Stimulated activated CD8-positive, alpha-beta memory T cell treated with anti-CD3 and anti-CD28 coated beads, Interleukin-4, amount 100 ng/mL, for 1 hour (primary cell): ENCODE measurements at places on chromosomes 4 and X.

DNA sequence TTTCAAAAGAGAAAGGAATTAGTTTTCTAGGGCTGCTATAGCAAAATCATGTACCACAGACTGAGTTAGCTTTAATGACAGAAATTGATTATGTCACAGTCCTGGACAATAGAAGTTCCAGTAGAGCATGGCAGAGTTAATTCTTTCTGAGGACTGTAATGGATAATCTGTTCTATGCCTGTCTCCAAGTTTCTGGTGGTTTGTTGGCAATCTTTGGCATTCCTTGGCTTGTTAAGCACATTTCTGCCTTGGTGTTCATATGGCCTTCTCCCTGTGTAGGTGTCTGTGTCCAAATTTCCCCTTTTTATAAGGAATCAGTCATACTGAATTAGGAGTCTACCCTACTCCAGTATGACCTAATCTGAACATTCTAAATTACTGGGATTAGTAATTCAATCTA lies 336.1 kb upstream of the PABPC4L start:
- no peak for DNase-seq

DNA sequence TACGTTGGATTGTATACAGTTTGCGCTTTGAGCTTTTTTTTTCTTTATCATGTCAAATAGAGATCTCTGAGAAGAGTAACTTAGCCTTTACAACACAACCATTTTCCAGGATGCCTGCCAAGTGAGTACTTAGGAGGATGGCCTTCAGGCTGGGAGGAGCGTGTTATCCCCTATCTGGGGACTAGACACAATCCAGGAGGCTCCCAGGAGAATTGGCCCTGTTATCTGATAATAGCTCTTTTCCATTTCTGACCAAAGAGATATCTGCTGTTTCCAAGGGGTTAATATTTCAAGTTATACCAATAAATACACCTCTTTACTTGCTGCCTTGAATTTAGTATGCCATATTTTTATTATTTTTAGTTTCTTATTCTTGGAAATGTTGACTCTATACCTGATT lies 169.5 kb upstream of the SMARCAD1 start:
- DNase-seq, result no peak

- no peak for DNase-seq
Measured at GRCh38 chrX:41970419-41970818, 47.1 kb upstream of the CASK start.

GRCh38 chr4:16722416-16722815 lies 176.0 kb downstream of the LDB2 start:
- no peak for DNase-seq

- DNase-seq, result no peak
Measured at GRCh38 chr4:80202741-80203553, 5.6 kb downstream of the PRDM8 start.

DNA sequence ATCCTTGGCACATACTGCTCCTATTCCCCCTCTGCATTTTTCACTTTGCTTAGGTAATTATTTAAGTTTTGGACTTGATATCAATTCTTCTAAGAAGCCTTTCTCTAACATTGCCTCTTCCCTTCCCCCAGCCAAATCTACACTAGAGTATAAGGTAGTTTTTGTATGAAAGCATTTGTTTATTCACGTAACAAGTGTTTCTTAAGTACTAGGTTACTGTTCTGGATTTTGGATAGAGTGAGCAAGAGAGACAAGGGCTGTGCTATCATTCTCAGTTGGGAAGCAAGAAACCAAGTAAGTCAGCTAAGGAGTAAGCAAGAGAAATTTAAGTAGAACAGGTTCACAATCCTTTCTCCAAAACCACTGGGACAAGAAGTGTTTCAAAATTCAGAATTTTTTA lies 55.9 kb upstream of the HHIP start:
- DNase-seq, result no peak

DNA sequence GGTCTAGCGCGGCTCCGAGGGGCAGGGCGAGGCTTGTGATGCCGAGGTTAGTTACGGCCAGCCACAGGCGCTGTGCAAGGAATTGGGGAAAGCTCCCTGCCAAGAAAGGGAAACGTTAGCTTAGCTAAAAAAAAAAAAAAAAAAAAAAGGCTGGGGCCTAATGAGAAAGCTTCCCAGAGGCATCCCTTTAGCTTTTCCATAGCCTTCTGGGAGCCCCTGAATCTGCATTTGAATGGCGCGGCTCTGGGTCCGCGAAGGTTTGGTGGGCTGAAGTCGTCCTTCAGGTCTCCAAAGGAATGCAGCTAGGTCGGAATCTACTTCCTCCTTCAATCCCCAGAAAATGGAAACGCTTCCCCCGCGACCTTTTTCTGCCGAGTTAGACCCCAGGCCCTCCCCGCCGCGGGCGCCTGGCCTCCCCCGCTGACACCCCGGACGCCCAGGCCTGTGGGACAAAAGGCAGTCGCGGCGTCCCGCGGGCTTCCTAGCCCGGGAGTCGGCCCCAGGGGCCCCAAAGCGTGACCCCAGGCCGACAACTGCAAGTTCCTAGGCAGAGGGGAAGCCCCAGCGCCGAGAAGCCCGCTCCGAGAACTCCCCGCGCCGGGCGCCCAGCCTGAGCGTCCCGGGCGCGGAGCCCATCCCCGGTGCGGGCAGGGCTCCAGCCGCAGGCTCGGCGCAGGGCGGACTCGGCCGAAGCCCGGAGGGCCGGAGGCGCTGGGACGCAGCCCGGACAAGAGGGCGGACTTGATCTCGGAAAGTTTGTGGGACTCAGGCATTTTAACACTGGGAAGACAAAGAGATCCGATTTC lies 605 bp upstream of the FAT1 start:
- DNase-seq, result no peak

DNA sequence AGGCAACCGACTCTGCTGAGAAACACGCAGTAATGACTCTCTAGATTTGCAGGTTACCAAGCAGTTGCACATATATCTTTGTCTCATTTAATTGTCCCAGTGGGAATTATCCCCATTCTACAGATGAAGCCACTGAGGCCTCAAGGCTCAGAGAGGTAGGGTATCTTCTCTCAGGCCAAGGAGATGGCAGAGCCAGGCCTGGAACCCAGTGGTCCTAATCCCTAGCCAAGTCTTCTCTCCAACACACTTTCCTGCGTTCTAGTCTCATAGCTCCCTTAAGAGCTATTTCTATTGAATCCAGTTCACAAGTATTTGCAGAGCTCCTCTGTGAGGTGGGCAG lies 181.3 kb upstream of the BCOR start:
- no peak for DNase-seq

GRCh38 chr4:186861317-186861716 lies 137.7 kb upstream of the FAT1 start:
- no peak for DNase-seq

DNA sequence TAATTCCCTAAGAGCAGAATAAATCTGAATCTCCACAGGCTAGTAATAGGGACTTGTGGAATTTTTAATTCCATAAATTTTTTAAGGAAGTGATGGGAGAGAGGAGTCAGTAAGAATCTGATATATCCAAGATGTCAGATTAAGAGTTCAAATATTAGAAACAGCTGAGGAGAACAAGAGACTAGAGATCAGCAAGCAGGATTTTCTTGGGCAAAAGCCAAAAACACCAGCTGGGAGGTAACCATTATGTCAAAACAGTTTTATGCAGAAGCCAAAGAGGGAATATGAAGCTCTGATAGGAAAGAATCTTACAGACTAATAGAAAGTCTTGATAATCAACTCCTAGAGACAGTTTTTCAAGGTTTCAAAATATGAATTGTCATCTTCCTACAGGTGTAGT lies 72.2 kb upstream of the RBPJ start:
- no peak for DNase-seq

GRCh38 chr4:40865696-40866095 lies 115.9 kb downstream of the NSUN7 start:
- no peak for DNase-seq

DNA sequence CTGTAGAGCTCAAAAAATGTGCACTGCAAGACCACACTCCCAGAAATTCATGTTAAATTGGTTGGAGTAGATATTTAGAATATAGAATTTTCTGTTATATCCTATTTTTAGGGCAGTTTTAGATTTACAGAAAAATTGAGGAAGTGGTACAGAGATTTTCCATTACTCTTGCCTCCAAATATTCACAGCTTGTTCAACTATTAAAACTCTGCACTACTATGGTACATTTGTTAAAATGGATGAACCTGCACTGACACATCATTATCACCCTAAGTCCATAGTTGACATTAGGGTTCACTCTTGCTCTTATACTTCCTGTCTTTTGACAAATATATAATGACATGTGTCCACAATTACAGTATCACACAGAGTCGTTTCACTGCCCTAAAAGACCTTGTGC lies 1724.5 kb downstream of the C4orf33 start:
- DNase-seq, result no peak

DNA sequence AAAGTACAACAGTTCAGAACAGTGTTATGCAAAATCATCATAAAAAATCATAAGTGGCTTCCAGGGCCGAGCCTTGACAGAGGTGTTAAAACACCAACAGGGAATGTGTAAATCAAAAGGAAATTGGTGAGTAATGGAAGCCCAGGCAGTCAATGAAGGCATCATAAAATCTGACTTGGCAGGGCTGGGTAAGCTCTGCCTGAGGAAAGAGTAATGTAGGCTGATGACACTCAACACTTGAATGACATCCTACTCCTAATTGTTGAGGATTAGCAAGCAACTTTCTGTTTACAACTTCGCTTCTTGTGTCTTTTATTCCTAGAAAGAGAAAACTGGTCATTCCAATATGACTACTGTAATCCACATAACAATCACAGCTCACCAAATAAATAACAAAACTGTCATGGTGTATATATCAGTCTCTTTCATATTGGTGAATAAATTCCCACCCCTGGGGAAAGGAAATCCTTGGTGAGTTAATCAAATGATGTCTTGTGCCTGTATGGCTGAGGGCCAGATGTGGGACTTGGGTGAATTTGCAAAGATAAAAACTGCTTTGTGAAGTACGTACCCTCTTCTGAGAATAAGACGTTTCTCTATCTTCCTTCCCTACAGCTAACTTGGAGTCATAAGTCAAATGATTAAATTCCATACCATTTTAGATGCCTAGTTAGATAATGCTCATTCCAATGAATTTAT lies 196.8 kb downstream of the DCHS2 start:
- no peak for DNase-seq

DNA sequence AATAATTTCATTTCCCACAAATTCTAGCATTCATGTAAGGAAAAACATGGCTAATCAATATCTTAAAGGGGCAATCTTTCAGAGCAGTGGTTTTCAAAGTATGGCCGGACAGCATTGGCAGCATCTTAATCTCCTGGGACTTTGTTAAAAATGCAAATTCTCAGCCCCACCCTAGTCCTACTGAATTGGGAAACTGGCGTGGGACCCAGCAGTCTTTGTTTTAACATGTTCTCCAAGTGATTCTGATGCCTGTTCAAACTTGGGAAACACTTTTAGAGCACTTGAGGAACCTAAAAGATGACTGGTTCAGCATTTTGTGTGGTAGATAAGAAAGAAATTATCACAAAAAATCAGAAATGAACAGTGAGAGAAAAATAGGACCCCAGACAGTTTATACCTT lies 65.7 kb downstream of the ZFX start:
- DNase-seq, result no peak

- DNase-seq, result no peak
Measured at GRCh38 chr4:40446839-40447238, 111.7 kb downstream of the CHRNA9 start.

- DNase-seq, result no peak
Measured at GRCh38 chr4:142405695-142406498, 440.2 kb downstream of the INPP4B start.

DNA sequence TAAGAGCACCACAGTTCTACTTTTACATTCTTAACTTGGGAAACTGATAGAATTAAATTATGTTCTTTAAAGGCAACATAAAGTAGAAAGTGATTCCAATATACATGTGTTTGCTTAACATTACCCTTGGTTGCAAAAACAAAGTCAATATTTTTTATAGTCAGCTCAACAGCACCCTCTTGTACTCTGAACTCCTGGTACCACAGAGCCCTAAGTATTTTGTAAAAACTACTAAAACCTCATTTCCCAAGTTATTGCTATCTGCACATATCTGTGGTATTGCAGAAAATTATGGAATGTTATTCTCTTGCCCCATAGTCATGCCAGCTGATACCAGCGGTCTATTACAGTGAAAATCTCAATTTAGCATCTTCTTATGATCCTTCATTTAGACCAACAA lies 2.9 kb downstream of the KIF4A start:
- DNase-seq, result no peak

GRCh38 chrX:14899607-14900006 lies 26.4 kb downstream of the MOSPD2 start:
- DNase-seq, result no peak

GRCh38 chr4:59369229-59369628 lies 1830.9 kb upstream of the ADGRL3 start:
- DNase-seq, result no peak

DNA sequence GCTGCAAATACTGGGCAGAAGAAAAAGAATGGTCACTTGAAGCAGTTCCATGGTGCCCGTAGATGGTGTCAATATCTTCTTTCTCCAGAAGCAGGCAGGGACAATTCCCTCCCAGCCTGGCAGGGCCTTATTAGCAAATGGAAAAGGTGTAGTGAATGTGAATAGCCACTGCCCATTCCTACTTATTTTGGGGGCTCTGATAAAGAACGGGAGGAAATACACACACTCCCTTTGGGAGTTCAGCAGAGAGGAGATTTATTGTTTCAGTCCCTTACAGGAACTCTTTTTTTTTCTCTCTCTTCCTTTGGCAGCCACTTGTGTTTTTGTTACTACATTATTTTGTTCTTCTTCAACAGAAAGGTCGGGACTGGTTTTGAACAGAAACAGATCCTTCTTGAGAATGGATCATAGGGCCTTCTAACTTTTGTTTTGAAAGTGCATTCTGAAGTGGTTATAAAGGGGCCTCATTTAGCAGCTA lies at the start of gene EMCN:
TSS of gene EMCN (minus strand) at position 159 of the 478 bp plus-strand sequence. CDS start at position 51, 108 bp downstream.
- DNase-seq, result no peak

GRCh38 chrX:39705290-39705689 lies 392.5 kb downstream of the BCOR start:
- no peak for DNase-seq

DNA sequence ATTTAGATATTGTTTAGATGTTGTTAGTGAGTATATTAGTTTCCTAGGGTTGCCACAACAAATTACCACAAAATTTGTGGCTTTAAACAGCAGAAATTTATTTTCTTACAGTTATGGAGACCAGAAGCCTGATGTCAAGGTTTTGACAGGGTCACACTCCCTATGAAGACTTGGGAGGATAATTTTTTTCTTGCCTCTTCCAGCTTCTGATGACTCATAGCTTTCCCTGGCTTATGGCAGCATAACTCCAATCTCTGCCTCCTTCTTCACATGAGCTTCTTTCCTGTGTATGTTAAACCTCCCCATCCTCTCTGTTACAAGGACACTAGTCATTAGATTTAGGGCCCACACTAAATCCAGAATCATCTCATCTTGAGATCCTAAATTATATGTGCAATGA lies 20.9 kb upstream of the RAB40A start:
- DNase-seq, result no peak

- DNase-seq, result no peak
Measured at GRCh38 chr4:168488869-168489274, 8.0 kb upstream of the PALLD start.
